ENCODE measurements at places on chromosomes 5 and 9.

GRCh38 chr5:157983906-157984551 is 125.1 kb upstream of the CLINT1 start:
- no peak for DNase-seq

DNA sequence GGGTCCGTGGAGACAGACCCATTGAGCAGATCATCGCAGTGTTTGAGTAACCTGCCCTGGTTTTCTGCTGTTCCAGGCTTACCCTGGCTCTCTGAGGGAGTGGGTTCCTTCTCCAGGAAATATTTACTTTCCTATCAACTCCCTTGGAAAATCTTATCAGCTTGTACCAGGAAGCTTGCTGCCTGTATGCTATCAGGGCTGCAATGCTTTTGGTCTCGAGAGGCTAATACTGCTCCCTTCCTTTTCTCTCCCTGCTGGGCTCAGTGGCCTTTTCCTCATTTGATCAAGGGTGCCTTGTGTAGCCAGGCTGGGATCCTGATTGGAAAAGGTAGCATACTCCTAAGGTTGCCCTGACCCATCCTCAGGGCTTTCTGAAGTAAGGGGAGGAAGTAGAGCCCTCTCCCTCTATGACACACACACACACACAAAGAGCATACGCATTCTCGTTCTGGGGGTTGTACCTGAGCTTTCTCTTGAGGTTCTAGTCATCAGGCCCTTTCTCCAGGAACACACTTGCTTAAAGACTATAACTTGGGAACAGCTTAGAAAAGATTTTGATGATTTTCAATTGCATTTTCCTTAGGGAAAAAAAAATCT is 41.6 kb downstream of the CYSTM1 start:
- no peak for DNase-seq

DNA sequence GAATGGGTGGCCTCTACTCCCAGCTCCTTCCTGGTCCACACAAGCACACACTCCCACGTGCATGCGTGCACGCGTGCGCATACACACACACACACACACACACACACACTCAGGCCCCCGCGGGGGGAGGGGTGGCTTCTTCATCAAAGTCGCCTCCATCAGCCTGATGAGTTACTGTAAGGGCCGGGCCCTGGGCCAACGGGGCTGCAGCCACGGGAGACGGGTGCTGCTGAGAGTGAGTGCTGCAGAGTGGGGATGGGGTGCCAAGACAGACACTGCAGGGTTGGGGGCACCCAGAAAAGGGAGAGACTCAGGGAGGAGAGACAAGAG is 18.1 kb downstream of the CNTFR start:
- no peak for DNase-seq

DNA sequence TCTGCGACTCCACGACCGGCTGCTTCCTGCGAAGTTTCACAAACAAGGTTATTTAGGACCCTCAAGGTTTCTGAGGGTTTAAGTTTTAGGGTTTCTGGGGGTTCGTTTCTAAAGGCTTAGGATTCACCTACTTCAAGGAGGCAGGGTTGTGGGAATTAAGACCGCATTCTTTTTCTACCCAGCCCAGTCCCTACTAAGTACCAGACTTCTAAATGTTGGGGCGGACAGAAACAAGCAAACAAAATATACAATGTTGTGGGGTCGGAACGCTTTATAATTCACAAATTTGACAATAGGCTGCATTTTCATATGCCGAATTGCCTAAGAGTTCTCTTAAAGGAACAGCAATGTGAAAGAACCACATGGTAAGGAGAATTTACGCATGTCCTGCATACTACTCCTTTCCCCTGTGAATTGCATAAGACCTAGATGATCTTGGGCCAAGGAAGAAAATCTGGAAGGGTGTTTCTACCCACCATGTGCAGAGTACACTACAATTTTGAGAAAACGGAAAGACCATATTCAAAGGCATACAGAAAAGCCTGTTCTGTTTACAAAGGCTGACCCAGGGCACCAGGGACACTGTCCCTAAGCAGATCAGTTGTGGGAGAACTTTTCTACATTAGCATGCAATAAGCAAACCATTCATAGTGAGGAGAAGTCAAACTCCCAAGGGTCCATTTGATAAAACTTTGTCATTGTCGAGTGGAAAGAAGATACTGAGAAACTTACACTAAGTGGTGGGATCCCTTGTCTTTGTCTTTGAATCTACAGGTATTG is 457.3 kb downstream of the RAB3C start:
- DNase-seq: no peak

- no peak for DNase-seq
These were observed 202.7 kb upstream of the MVB12B start for GRCh38 chr9:126123927-126124326.

DNA sequence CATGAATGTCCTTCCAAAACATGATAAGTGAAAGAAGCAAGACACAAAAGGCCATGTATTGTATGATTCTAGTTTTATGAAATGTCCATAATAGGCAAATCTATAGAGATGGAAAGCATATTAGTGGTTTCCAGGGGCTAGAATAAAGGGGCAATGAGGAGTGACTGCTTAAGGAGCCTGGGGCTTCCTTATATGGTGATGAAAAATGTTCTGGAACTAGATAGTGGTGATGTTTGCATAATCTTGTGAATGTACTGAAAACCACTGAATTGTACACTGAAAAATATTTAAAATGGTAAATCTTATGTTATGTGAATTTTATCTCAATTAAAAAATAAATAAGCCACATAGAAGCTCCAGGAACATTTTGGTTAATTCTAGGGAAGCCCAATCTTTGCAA is 144.4 kb upstream of the ANKRD55 start:
- no peak for DNase-seq

GRCh38 chr5:51960617-51961121 is 577.4 kb downstream of the ISL1 start:
- DNase-seq: no peak

DNA sequence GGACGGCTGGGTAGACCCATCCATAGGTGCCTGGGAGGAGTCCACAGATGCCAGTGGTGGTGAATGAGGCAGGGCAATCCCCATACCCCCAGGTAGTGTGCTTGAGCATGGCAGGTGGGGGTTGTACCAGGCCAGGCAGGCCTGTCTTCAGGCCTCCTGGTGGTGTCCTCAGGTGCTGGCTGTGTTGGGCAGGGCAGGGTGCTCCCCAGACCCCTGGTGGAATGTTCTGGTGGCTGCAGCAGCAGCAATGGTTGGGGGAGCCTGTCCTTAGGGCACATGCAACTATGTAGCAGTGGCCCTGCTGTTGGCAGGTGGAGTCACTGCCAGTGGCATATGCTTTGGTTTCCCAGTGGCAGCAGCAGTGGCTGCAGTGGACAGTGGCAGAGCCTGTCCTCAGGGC is 10.0 kb downstream of the ALG2 start:
- DNase-seq: no peak

DNA sequence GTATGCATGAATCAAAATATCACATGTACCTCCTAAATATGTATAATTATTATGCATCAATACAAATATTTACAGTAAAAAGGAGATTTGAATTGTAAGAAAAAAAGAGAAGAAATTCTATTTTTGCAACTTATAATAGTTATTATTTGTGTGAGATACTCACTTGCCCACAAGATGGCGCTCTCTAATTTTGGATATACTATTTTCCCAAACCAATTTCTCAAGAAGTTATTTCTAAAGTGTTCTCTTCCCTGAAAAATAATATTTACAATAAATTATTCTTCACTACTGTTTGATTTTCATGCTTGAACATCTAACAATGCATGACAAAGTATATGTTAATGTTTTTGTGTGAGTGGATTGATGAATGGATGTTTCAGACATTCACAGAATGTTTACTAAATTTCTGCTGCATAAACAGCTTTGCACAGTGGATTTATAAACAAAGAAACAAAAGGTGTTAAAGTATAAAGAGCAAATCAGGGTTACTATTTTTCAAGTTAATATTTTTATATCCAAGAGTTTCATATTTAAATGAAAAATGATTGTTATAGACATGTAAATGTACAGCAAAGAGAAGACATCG is 503.4 kb downstream of the PDE4D start:
- DNase-seq: no peak

DNA sequence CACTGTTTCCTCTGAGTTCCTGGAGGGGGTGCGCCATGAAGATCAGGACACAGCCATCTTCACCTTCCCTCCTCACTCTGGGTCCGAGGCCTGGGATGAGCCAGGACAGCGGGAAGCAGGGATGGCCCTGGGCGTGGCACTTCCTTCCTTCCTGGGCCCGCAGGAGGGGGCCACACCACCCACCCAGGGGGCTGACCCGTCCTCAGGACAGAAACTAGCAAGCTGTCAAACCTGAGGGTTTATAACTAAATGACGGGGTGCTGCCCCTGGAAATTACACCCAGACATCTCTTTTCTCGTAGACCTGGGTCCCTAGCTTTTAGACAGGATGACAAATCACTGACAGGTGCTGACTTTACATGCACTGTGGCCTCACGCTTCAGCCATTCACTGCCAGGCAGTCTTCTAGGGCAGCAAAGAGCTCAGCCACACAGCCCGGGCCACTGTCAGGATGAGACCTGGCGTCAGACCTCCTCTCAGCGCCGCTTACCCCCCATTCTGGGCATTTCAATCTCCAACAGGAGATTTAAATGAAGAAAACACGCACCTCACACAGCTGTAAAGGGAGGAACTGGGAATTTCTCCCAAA is 8.1 kb downstream of the FCN2 start:
- DNase-seq: peak; percentile 40

- no peak for DNase-seq
These were observed 20.3 kb downstream of the DCP2 start for GRCh38 chr5:112996830-112997374.

- no peak for DNase-seq
These were observed 48.2 kb downstream of the CDK5RAP2 start for GRCh38 chr9:120531683-120532300.

DNA sequence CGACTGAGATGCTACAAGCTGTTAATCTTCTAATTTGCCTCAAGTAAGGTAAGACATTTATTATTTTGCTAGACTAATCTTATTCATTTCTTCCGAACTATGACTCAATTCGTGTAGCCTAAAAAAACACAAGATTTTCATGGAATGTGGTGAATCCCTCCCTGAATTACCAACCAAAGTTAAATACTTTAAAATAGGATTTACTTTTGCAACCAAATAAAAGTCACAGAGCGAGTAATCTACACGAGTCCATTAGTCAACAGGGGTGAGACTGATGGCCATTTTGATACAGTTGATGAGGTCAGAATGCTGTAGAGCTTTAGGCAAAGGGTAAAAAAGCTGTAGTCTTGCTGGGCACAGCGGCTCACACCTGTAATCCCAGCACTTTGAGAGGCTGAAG is 13.1 kb upstream of the BNC2 start:
- DNase-seq: no peak

GRCh38 chr9:68619072-68619471 is 78.4 kb upstream of the TMEM252 start:
- DNase-seq: no peak

GRCh38 chr9:2809692-2810419 is 34.0 kb downstream of the PUM3 start:
- no peak for DNase-seq

GRCh38 chr5:121976979-121977378 is 15.2 kb downstream of the SRFBP1 start:
- DNase-seq: no peak

DNA sequence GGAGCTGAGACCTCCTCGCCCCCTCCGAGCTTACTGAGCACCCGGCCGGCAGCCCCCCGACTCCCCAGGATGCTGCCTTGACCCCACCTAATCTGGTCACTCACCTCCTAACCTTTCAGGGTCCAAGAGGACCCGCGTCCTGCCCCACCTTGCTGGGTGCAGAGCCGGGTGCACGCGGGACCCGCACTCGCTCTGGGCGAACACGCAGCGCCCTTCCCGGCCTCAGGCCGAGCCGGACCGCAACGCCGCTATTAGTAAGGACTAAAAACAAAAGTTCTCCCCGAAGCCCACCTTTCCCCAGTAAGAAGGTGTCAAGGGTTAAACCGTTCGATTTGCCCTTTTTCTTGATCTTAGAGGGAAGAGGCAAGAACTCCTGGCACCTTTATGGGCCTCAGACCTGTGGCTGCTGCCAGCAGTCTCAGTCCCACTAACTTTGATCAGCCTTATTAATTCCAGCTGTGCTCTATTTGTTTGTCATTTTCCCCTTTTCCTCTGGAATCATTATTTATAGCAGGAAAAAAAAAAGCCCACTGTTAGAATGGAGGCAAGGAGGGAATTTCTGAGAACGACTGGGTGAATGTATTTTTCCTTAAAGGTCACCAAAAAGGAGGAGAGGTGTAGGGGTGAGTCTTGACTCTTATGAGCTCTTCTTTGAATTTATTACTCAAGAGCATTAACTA is 10.5 kb downstream of the IRX2 start:
- DNase-seq: no peak

- no peak for DNase-seq
These were observed 2.8 kb downstream of the CDH10 start for GRCh38 chr5:24642022-24642421.

DNA sequence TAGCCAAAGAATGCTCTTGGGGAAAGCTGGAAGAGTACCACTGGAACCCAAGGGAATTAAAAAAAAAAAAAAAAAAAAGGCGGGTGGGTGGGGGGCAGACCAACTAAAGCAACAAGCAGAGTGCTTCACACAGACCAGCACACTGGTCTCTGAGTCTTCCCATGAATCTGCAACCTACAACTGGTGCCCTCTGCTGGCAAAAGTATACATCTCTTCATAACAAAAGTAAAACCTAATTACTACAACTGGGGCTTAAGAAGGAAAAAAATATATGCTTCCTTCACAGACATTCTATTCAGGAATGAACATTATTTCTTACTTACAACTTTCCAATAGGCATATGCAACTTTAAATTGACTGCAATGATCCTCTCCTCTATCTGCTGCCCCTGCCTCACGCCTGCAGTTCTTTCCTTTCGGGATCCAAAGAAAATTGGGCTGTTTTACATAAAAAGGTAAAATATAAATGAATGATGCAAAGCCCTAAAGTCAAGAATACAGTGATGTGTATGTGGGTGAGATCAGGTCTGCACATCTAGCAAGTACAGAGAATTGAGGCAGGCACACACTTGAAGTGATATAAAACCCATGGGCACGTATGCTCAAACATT is 7.2 kb upstream of the KLHL3 start:
- no peak for DNase-seq

- DNase-seq: no peak
These were observed 91.5 kb downstream of the KCNT1 start for GRCh38 chr9:135793221-135794056.

DNA sequence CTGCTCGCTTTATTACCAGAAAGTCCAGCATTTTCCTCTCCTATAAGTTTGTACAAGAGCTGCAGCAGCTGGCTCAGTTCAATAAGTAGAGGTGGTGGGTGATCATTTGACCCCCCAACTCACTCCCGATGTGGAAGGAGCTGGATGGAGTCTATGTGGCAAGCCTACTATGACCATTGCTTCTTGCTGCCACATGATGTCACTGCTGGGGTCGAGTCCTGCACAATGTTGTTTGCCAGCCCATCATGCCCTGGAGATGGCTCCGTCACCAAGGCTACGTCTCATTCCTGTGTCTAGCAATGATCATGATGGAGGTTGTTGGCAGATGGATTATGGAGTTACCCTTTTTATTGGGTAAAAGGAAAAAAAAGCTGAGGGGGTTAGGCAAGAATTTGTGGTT is 266.3 kb downstream of the PSAT1 start:
- no peak for DNase-seq

DNA sequence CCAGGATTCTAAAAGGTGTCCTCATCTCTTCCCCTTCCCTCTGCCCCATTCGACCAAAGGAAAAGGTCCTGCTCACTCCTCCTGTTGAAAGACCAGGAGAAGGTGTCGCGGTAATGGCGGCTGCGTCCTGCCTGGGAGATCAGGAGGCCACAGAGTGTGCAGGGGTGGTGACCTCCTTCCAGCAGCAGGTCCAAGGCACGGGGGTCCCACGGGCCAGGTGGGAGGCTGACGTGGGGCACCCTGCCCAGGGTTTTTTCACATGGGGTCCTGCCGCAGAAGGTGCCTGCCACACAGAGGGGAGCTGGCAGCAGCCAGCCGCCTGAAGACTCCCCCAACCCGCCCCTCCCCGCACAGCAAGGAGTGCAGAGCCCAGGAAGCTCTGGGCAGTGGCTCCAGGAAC is 22.2 kb upstream of the ADAMTS2 start:
- no peak for DNase-seq
